ENCODE measurements at places on chromosomes 6 and 20. TPM values are rescaled to one million over a fixed set of nuclear protein-coding genes. Genes with fewer than 3 reads are reported as not detected.
A peak's percentile ranks its signal among the peaks of the same experiment; 100 is the strongest.

The CRYBG1 gene
- 37.1 TPM for total RNA-seq

The ENPP3 gene
- 0.44 TPM for total RNA-seq

The PRL gene
- 0.39 TPM for total RNA-seq

The KIF6 gene
- 0.93 TPM for total RNA-seq

- no peak for DNase-seq
- no peaks in the 10 kb centered on the region for H3K36me3 ChIP-seq
- H3K4me3 ChIP-seq: no peak overlapping the region
- peaks cover 9% of the 10 kb centered on the region for H3K4me1 ChIP-seq
Measured at GRCh38 chr20:17884307-17885003, 84.1 kb downstream of the SNX5 start.

- H3K4me3 ChIP-seq: no peak overlapping the region
- H3K36me3 ChIP-seq: no peaks in the 10 kb centered on the region
- no peaks in the 10 kb centered on the region for H3K27me3 ChIP-seq
- DNase-seq: peak; percentile 47
Measured at GRCh38 chr6:85756982-85757381, 114.3 kb upstream of the SYNCRIP start.

DNA sequence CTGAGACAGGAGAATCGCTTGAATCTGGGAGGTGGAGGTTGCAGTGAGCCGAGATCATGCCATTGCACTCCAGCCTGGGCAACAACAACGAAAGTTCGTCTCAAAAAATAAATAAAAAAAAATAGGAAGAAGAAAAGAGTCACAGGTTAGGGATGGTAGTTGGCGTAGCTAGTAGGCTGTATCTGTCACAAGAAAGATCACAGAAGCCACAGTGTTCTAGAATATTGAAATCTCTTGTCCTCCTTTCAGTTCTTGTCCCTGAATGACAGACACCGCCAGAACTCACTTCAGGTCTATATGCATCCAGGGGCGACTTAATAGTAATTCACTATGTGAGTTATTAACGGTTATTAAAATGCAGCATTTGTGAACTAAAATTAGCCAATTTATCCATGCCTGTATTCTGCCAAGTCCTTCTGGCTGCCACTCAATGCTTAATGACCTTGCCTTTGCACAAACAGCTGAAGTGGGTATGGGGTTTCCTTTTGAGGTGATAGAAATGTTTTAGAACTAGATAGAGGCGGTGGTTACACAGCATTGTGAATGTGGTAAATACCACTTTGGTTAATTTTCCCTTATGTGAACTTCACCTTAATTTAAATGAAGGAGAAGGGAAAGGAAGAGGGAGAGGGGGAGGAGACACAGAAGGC is 41.3 kb upstream of the ZMYND8 start:
- peak; percentile 16 for DNase-seq
- no peak overlapping the region for H3K27ac ChIP-seq
- no peaks in the 10 kb centered on the region for H3K36me3 ChIP-seq
- no peaks in the 10 kb centered on the region for H3K4me1 ChIP-seq
- no peak overlapping the region for H3K4me3 ChIP-seq

GRCh38 chr6:37516076-37516919 is 16.6 kb upstream of the CCDC167 start:
- DNase-seq: peak; percentile 82
- H3K36me3 ChIP-seq: no peaks in the 10 kb centered on the region
- no peak overlapping the region for H3K4me3 ChIP-seq
- H3K27me3 ChIP-seq: peaks cover 70% of the 10 kb centered on the region
- no peaks in the 10 kb centered on the region for H3K4me1 ChIP-seq

GRCh38 chr6:75145976-75146375 is 59.9 kb downstream of the COL12A1 start:
- H3K27ac ChIP-seq: no peak overlapping the region
- no peaks in the 10 kb centered on the region for H3K4me1 ChIP-seq
- H3K27me3 ChIP-seq: no peaks in the 10 kb centered on the region
- no peak for DNase-seq

DNA sequence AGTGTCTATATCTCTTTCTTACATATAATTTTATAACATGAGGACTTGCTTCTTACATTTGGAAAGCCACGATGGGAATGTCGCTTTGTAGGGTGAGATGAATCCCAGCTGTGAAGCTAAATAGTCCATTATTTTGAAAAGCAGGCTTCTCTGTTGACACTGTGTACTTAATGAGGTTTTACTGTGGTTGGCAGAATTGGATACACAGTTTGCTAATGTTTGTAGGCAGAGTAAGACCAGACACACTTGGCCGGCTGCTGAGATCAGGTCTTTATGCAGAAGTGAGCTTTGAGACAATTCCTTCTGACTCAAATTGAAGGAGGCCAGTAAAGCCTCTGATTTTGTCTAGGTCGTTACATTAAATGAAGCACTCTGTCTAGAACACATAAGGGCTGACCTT is 93.0 kb downstream of the NDUFAF5 start:
- H3K27ac ChIP-seq: no peak overlapping the region
- no peaks in the 10 kb centered on the region for H3K4me1 ChIP-seq
- no peak overlapping the region for H3K4me3 ChIP-seq
- H3K36me3 ChIP-seq: no peaks in the 10 kb centered on the region
- H3K27me3 ChIP-seq: no peaks in the 10 kb centered on the region

- H3K27ac ChIP-seq: no peak overlapping the region
- no peak for DNase-seq
- no peaks in the 10 kb centered on the region for H3K36me3 ChIP-seq
Measured at GRCh38 chr20:38692436-38693411, 31.6 kb upstream of the SLC32A1 start.

Data from left lung (tissue), 14 donors.